ENCODE measurements at places on chromosomes 13 and 19.

DNA sequence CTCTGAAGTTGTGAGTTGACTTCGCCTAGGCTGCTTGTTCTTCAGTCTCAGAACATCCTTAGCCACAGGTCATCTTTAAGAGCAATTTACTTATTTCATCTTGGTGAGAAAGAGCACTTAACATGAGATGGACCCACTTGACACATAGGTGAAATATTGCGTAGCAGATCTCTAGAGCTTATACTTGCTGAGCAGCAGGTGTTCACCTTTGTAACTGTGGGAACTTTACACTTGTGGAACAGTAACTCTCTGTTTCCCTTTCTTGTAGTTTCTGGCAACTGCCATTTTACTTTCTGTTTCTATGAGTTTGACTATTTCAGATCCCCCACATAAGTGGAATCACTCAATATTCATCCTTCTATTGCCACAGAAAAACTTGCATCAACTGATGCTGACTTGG, 95.7 kb downstream of the SLC10A2 start:
- DNase-seq = no peak

DNA sequence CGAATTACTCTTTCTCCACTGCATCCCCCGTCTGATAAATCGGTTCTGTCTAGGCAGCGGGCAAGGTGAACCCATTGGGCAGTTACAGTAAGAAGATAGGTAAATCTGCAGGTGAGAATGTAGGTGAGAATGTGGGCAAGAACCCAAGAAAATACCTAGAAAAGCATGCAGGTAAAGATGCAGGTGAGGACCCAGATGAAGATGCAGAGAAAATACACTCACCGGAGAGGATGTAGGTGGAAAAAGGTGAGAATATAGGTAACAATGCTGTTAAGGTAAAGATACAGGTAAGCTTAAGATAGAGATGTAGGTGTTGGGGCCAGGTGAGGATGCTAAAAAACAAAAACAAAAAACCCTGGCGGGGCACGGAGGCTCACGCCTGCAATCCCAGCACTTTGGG, 6.3 kb upstream of the TNFSF14 start:
- no peak for DNase-seq

- peak; percentile 10 for DNase-seq
Measured at GRCh38 chr13:103640606-103641005, 574.4 kb upstream of the SLC10A2 start.

- no peak for DNase-seq
Measured at GRCh38 chr13:99429670-99430069, 71.6 kb upstream of the TM9SF2 start.

GRCh38 chr13:113539822-113540221, 44.7 kb upstream of the TFDP1 start:
- no peak for DNase-seq

DNA sequence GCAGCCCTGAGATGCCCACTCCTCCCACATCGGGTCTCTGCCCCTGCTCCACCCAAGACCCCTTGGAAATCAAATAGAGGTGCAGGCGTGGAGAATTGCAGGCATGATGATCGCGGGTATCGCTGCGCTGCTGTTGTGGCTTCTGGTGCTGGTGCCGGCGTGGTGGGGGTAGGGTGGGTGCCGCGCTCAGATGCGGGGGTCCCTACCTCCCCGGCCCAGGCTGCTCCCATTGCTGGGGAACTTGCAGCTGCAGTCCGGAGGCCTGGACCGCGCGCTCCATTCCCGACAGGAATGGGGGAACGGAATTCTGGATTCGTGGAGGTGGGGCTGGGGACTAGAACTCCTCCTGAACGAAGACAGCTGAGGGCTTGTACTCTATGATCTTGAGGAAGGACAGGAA, 20.4 kb downstream of the CYP2F1 start:
- no peak for DNase-seq
